ENCODE measurements at places on chromosomes 11 and 22.
A peak's percentile ranks its signal among the peaks of the same experiment; 100 is the strongest.

DNA sequence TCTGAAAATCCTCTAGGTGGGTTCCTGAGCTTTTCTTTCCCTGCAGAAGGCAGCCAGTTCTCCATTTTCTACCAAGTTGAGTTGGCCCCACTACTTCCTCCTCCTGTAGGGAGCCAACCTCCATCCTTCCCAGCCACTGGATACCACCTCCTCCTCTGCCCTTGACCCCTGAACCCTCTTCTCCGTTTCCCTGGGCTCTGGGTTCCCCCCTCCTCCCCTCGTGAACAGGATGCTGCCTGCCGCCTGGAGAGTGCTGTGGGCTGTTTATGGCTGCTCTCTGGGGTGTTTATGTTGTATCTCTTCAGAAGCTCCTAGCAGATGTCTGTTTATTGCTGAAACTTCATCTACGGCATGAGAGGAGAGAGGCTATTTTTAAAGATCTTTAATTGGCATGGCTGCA is 8.6 kb downstream of the MICAL2 start:
- DNase-seq, result no peak

DNA sequence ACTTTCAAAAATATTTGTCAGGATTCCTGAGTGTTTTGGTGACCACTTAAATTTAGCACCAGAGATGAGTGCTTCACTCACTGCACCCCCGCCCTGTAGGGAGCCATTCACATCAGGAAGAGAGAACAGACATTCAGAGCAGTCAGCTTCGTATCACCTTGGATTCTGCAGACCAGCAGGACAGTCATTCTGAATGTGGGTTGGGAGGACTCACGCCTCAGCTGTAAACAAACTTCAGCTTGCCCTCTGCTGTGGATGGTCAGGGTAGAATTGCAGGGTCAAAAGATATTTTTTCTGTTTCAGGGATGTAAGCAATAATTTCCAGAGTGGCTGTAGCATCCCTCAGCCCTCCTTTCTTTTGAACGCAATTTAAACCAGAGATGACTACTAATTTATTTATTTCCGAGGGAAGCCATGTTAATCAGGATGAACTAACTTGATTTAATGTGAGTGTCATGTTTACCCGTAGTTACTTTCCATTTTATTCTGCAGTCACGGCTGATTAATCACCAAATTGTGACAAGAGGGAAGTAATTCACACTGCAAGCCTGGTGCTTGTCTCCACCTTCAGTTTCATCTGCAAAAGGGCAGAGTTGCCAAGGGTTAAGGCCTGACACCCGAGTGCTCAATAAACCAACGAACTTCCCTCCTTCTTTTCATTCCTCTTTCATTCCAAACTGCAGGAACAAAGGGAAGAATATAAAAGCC is 174.2 kb upstream of the DDI1 start:
- DNase-seq, result no peak

DNA sequence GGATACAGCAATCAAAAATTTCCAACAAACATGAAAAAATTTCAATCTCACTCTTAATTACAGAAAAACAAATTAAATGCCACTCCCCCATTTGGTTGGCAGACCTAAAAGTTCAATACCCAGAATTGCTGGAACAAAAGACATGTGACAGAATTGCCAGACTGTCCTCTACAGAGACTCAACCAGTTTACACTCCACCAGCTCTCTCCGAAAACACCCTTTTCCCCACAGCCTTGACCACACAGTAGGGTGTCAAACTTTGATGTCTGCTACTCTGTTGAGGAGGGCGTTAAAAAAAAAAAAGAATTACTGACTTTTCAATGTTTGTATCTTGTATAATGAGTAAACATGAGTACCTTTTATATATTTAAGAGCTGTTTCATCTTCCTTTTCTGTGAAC is 44.7 kb upstream of the YPEL1 start:
- no peak for DNase-seq

DNA sequence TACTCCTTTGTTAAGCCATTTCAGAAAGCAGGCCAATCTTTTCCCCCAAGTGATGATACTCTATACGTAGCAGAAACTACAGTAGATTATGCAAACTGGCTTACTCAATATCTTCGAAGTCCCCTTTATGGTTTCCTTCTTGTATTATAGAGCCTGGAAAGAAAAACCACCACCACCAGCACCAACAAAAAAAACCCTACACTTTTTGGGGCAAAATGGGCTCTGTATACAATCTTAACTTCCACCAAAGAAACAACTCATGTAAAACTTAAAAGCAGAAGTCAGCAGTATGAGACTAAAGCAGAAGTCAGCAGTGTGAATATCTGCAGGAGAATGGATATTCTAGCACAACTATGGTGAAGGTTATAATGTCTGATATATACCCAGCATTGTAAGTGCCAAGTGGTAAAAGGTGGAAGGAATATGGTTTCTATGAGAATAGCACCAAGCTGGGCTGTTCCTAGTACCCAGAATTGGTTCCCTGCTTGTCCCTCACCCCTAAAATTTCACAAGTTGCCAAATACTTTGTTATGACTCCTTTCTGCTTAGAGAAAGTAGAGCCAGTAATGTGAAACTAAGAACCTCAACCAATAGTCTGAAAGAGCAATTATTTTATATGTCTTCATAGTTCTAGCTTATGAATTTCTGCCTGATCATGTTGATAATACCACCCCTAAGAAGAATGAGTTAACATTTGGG is 252.1 kb downstream of the SBF2 start:
- no peak for DNase-seq

DNA sequence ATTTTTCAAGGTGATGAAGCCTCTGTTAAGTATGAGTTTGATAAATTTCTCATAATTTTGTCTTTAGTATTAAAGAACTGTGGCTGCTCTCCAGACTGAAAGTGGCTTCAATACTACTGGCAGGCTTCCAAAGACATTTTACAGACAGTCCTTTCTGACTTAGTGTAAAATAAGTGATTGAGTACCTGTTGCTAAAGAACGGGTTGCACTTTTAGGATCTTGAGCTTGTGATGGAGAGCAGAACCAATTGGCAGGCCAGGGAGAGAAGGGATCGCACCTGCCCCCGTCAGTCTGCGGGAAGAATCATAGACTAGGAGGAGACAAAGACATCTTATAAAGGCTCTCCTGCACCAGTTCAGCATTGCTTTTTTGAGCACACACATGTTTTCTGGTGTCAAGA is 4.4 kb downstream of the NCAM1 start:
- DNase-seq, result no peak

- DNase-seq, result no peak
Measured at GRCh38 chr11:12003815-12004214, 4.6 kb downstream of the DKK3 start.

GRCh38 chr11:71971680-71972079 is 27.0 kb upstream of the IL18BP start:
- no peak for DNase-seq

- DNase-seq, result no peak
Measured at GRCh38 chr11:100759106-100759505, 72.0 kb downstream of the ARHGAP42 start.

- DNase-seq, result no peak
Measured at GRCh38 chr11:32072872-32073643, 17.8 kb upstream of the RCN1 start.

- no peak for DNase-seq
Measured at GRCh38 chr22:43829904-43830851, 18.1 kb upstream of the EFCAB6 start.

GRCh38 chr22:44971651-44972362 is 38.0 kb downstream of the PHF21B start:
- no peak for DNase-seq

- DNase-seq, result no peak
Measured at GRCh38 chr11:104152941-104153505, 10.9 kb downstream of the PDGFD start.

DNA sequence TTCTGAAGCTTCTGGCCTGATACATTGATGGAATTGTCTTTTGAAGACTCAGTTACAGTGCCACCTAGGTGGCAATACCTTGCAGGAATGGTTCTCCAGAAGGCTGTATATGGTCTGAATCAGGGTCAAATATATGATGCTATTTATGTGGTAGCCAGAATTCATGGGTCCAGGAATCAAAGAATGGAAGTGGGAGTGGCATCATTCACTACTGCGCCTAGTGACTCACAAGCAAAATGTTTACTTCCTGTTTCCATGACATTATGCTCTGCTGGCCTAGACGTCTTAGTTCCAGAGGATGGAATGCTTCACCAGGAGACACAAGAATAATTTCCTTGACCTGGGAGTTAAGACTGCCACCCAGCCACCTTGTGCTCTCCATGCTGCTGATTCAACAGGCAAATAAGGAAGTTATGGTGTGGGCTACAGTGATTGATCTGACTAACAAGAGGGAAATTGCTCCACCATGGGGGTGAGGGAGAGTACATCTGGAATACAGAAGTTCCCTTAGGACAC is 491.8 kb downstream of the ETS1 start:
- no peak for DNase-seq

DNA sequence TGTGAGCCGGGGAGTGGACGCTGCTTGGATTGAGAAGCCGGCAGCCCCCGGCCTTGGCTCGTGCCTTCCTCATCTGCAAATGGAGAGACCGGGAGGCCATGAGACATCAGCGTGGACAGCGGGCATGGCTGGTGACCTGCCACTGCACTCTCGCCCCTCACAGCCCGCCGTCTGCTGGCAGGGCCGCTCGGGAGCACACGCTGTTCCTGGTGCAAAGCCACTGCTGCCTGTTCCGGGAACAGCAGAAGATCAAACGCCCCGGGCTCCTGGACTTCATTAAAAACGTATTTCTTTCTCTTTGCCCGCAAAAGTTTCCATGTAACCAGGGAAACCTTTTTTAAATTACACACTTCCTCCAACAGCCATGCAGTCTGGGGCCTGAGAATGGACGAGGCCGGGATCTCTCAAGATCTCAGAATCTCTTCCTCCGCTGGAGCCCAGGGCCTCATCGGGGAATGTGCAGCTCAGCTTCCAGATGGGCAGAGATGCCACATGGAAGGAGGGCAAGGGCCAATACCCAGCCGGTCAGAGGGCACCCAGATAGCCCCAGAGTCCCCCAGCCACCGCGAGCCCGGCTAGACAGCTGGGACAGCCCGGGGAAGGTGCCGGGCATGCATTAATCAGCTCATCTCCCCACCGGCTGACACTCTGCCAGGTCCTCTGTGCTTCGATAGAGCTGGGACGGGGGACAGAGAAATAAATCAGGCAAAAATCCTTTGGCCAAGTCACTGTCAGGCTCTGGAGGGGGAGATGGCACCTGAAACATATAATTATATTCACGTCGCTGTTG is 62.8 kb upstream of the PRR5 start:
- DNase-seq, result no peak

DNA sequence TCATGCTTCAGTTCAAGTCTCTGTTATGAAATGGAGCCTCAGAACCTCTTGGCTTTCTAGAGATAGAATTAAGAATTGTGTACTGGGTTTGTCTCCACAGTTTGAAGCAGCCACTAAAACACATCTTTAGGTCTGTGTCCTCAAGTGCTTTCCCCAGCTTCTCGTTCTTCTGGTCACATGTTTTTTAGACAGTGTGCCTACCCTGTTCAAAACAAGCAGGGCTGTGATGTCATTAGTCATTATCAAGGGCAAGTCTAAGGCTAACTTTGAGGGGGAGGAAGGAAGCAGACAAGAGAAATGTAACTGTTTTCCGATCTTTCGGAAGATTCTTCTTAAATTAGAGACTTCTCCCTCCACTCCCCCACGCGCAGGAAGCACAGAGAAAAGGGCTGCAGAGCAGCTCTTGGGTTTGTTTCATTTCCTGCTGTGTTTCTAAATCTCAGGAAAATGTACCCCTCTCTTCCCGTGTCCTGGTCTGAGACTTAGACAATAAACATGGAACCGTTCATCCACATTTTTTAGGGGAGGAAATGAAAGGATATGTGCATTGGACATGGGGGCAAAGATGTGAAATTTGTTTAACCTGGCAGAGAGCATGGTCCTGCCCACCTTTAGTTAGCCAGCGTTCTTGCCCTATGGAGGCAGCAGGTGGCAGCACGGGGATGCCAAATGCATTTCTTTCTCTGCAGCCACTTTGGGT is 3.1 kb downstream of the AKIP1 start:
- DNase-seq, result peak; percentile 22

- no peak for DNase-seq
Measured at GRCh38 chr22:30074147-30074546, 6.1 kb upstream of the HORMAD2 start.

DNA sequence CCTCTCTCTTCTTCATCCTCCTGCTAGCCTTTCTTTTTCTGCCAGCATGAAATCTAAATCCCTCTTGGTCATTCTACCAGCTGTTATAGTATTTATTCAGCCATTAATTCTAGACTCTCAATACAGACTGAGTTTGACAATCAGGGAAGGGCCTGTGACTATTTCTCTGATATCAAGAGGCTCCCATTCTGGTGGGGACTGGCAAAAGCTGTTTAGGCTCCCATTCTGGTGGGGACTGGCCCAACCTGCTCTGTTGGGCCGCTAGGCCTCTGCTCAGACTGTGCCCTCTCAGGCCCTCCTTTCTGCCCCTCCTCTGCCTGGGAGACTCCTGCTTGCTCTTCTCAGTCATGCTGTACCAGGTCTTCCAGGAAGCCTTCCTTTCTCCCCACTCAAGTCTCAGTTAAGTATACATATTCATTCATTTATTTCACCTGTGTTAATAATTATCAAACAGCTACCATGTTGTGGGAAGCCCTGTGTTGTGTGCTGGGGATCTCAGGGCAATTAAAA is 323.7 kb upstream of the NARS2 start:
- DNase-seq, result no peak

DNA sequence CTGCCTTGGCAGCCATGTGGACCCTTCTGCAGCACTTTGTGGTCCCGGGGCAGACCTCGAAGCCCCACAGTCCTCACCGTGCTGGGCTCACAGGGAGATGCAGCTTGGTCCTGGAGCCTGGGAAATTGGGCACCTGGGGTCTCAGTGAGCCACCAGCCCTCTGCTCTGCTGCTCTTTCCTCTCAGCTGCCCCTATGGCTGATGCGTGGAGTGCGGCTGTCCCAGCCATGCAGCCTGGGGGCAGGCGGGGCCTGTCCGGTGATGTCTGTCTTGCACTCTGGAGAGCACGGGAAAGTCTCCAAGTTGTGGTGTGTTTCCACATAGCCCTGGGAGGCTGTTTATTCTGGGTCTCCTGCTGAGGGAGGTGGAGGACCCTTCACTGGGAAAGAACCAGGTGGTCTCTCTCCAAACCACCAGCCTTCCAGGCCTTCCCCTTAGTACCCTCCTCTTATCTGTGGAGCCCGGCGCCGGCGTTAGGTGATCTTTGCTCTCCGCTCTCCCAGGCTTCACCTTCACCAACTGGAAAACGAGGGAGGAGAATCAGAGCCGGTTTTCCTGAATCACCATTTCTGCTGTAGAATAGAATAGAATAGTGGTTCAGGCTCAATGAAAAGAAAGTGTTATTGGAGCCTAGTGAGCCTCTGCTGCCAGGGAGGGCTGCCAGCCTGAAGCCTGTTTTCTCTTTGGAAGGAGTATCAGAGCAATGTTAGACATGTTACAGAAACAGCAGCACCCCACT is 41.2 kb upstream of the GRAMD4 start:
- DNase-seq, result no peak

DNA sequence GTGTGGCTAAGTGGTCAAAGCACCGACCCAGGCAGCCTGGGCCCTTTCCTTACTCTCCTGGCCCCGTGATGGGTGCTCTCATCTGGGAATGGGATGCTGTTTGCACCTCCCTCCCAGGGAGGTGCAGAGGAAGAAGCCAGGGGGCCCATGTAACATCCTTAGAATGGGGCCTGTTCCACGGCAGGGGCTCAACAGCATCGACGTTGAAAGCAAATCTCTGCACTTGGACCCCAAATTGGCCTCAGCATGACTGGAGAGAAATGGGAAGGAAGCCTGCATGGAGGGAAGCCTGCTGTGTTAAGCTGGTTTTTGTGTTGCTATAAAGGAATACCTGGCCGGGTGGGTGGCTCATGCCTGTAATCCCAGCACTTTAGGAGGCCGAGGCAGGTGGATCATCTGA is 1288.4 kb downstream of the TBC1D22A start:
- no peak for DNase-seq
